ENCODE measurements at places on chromosomes 6 and 20. TPM values are rescaled to one million over a fixed set of nuclear protein-coding genes. Genes with fewer than 3 reads are reported as not detected.

Gene ARMC12
- polyA plus RNA-seq = not detected

GRCh38 chr6:29632789-29633533 is at the start of gene GABBR1:
Gene GABBR1 (minus strand): TSS chr6:29633183. CDS start chr6:29632385, 798 bp downstream.
- no peaks in the 10 kb centered on the region for H3K36me3 ChIP-seq
- peaks cover 46% of the 10 kb centered on the region for H3K4me1 ChIP-seq
- H3K27me3 ChIP-seq = no peaks in the 10 kb centered on the region
- H3K4me3 ChIP-seq = peak within 1 kb of the TSS; percentile 67
- peak within 1 kb of the TSS; percentile 67 for H3K27ac ChIP-seq
- DNase-seq = peak; percentile 80

DNA sequence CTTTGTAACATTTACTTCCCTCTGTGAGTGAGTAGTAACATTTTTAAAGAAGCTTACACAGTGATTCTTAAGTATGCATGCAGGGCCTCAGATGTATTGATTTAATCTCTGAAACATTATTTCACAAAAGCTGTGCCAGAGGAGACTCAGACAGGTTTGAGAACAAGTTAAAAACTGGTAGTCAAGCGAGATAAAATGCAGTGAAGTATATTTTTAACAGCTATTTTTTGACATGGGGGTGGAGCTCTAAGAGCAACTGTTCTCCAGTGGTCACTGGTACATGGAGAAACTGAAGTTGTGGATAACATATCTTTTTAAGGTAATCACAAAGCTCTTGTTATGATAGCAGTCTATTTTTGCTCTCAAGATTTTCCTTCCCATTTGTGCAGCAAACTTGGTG is 20.4 kb downstream of the DSTN start:
- H3K4me1 ChIP-seq = no peaks in the 10 kb centered on the region
- H3K27me3 ChIP-seq = no peaks in the 10 kb centered on the region
- no peak overlapping the region for H3K4me3 ChIP-seq
- peaks cover 2% of the 10 kb centered on the region for H3K36me3 ChIP-seq

Gene FGD2
- polyA plus RNA-seq = 0.43 TPM

- DNase-seq = no peak
- H3K4me1 ChIP-seq = no peaks in the 10 kb centered on the region
- no peak overlapping the region for H3K4me3 ChIP-seq
- H3K36me3 ChIP-seq = no peaks in the 10 kb centered on the region
- no peak overlapping the region for H3K27ac ChIP-seq
- no peaks in the 10 kb centered on the region for H3K27me3 ChIP-seq
Observed at GRCh38 chr6:88111991-88112390, 54.2 kb downstream of the CNR1 start.
